Right renal pelvis (tissue), 4 donors: ENCODE measurements at places on chromosomes 1 and 21. TPM values are rescaled to one million over a fixed set of nuclear protein-coding genes. Genes with fewer than 3 reads are reported as not detected.

DNA sequence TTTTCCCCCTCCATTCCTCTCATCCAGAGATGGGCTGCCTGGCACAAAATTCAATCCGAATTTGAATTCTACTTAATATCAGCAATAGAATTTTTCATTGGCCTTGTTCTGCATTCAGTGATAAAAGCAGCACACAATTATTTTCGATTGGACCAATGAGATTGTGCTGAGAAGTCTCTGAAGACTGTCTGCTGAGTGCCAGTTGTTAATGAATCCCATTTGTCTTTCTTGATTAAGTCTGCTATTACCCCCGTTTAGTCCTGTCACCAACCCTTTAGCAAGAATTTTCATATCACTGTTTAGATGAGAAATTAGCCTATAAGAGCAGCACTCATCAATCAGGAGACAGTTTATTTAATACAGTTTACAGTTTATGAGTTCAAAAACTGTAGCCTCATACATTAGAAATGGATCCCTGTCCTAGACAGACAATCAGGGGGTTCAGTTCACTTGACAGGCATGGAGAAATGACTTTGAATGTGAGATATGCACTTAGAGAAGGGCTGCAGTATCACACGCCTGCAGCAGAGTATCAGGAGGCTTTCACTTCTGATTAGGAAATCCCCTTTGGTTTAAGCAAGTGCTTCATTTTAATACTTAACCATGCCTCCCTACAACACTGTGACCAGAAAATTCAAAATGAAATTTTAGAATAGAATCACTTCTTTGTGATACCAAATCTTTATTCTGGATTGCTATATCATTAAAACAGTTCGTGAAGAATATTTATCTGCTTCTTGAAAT, 304.7 kb upstream of the PTBP2 start:
- no peak for DNase-seq

GRCh38 chr1:93629101-93630059, 52.3 kb downstream of the BCAR3 start:
- DNase-seq = no peak

DNA sequence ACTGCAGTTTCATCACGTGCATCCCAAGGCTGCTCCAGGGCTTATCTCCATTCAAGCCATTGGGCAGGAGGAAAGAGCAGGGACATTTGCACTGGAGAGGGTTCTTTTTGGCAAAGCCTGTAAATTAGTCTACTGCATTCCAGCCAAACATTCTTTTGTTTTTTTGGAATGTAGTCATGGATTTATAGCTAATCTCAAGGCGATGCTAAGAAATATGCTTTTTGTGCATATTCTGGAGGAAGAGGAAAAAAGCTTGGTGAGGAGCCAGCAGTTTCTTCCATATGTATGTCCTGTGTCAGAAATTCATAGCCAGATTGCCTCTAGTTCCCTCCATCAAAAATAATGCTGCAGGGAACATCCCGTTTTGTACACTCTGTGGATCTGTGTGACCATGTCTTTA, 221.4 kb downstream of the BACH1 start:
- DNase-seq = no peak

- peak; percentile 43 for DNase-seq
These were observed 1.5 kb downstream of the GADD45A start for GRCh38 chr1:67686267-67687197.

DNA sequence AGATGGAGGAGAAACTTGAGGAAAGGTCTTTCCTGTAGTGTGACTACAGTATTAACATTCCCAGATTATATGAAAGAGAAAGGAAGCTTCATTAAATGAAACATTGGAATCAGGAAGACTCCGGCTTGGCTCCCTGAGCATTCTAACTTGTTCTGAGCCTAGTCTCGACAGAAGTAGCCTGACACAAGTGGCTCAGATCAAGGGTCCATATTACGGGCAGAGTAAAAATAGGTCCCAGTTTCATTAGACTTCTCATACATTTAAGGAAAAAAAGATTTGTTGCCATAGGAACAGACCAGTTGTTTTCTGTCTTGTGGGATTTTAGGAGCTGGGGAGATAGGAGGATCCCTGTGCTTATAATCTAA, 12.8 kb downstream of the SMAP2 start:
- no peak for DNase-seq

DNA sequence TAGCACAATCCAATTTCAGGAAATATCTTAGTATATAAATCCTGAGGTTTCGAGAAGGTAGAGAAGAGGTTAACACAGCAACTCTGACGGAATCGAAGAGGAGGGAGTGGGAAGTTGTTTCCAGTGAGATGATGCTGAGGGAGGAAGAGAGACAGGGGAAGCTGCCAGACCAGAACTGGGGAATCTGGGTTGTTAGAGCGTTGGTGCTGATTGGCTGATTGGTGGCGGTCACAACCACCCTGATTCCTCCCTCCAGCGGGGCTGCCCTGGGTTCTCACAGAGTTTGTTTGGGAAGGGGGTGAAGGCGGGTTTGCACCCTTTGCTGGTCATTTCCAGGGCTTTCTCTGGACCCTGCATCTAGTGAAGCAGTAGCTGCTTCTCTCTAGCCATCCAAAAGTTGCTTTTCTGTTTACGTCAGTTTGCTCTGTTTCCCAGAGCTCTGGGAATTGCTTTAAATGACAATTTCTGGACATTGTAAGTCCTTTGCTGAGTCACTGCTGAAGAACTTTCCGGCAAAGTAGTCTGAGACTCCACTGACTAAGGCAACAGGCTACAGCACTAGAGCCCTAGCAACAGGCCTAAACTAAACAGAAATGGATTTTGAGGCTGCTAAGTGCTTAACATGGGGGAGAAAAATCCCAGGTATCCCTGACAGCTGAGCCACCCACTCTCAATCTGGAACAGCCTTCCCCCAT, 90.1 kb downstream of the TENT5C start:
- no peak for DNase-seq

The EDN2 gene
- polyA plus RNA-seq = 2.6 TPM

The ARHGEF10L gene
- 43.4 TPM for polyA plus RNA-seq
